Stimulated activated CD4-positive, alpha-beta T cell treated with anti-CD3 and anti-CD28 coated beads, Interleukin-4, amount 100 ng/mL, for 1 hour (primary cell): ENCODE measurements at places on chromosomes 1 and 21.
A peak's percentile ranks its signal among the peaks of the same experiment; 100 is the strongest.

DNA sequence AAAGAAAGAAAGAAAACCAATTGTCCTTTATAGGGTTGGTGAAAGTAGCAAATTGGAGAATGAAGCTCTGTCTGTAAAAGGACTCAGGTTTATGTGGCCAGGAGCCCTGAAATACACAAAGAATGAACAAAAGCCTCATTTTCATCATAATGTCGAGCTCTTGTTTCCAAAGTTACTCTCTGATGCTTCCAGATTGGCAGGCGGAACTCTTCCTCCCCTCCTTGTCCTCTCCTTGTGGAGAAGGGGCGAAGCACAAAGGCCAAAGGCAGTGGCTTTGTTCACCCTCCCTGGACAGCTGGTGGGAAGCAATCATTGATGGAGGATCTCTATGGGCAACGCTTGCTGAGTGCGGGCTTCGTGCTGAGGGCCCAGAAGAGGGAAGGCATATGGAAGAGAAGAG is 5.6 kb downstream of the CA6 start:
- no peak for DNase-seq

DNA sequence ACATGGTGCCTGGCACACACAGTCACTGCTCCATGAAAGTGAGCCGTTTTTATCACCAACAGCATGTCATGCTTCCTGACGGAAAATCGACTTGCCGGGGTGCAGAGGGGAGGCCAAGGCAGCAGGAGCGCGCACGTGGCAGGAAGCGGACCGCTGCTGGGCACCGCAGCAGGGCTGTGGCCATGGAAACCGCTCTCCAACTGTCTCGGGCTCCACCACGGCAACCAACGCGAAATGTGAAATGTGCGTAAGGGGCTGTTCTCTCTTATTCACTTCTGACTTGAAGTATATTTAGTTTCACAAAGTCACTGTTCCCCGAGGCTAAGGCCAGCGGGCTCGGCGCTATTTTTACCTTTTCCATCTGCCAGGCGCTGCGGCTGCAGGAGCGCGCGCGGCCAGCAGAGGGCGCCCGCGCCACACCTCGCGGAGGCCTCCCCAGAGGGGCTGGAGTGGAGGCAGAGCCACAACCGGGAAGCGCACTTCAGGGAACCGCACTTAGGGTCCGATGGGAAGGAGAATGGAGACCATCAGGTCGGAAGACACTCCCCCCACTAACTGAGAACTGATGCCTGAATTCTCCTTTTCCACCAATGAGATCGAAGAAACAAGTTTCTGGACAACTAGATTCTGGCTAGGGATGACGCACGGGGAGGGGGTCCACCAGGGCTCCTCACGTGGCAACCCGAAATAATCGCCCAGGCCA is 19.7 kb downstream of the RCC2 start:
- peak; percentile 73 for DNase-seq

GRCh38 chr1:3530926-3531818 is 76.7 kb downstream of the ARHGEF16 start:
- peak; percentile 73 for DNase-seq

GRCh38 chr1:200558866-200559459 is 61.6 kb downstream of the KIF14 start:
- DNase-seq = no peak

DNA sequence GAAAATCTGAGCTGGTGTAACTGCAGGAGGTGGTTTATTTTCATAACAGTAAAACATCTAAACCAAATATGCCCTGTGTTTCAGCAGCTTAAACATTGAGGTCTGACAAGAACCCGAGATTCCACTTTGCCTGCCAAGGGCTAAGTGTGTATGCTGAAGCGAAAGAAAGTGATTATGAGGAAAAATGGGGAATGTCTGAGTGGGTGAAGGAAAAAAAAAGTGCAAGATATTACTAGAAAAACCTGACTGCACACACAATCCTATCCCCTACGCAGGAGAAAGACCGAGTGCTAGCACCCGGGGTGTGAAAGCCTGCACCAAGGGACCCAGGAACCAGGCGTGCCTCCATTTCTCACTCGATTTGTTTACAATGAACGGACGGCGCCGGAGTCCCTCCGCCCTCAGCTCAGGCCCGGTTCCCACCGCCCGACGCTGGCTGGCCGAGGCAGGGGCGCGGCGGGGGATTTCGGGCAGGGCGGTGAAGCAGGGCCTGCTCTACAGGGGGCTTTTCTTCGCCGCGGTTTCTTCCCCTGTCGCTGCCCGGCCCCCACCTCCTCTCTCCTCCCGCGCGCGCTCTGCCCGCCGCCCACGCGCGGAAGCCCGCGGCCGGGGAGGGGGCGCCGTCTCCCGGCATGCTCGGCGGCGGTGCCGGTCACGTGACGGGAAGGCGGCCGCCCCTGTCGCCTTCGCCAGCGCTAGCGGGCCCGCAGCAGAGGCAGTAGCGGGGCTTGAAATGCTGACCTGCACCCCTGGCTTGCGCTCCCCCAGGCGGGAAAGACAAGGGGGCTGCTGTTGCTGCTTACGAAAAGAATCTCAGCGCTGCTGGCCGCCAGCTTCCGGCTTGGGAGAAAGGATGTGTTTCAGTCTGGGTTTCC is 35.9 kb downstream of the ITPKB start:
- peak; percentile 86 for DNase-seq

DNA sequence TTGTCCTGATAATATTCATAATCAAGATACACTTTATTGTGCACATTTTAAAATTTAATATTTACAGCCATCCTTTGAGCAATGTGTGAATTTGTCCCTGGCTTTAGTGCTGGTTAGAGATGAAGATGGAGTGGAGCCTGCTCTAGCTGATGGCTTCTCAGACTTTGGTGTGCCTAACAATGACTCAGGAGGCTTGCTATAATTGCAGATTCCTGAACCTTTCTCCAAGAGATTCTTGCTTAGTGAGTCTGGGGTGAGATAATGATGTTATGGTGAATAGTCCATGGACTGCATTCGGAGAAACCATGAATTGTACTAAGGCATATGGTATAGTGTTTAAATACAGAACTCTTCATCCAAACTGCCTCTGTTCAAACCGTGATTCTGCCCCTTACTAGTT is 307.1 kb downstream of the PAPPA2 start:
- no peak for DNase-seq

- no peak for DNase-seq
Observed at GRCh38 chr1:221781102-221781755, 39.3 kb upstream of the DUSP10 start.

DNA sequence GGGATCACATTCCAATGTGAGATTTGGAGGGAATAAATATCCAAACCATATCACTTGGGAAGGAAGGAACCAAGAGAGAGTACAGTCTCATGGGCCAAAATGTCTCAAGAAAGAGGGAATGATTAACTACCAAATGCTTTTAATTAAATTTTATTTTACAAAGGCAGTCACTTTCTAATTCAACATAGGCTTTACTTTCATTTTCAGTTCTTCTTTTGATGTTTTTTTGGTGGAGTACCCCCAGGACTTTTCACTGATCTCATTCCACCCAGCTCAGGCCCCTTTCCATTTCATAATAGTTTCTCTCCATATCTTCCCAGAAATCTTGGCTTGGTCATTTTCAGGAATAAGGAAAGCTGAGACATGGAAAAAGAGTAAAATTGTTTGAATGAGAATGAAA is 5.1 kb upstream of the SLAMF7 start:
- no peak for DNase-seq

DNA sequence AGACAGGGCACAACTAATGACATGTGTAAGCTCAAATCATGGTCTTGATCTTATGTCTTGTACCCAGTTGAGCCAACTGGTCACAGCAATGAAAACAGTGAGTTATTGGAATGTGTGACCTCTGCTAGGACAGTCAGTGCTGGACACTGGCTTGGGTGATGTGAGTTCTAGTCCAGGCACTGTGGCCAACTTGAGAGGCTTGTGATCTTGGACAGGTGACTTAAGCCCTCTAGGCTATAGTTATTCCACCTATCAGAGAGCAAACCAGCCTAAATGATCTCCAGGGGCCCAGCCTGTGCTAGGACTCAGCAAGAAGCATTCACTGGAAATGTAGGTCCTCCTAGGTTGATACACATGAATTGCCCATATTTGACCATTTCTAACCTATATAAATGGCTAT is 1.1 kb downstream of the KCNE2 start:
- DNase-seq = no peak

DNA sequence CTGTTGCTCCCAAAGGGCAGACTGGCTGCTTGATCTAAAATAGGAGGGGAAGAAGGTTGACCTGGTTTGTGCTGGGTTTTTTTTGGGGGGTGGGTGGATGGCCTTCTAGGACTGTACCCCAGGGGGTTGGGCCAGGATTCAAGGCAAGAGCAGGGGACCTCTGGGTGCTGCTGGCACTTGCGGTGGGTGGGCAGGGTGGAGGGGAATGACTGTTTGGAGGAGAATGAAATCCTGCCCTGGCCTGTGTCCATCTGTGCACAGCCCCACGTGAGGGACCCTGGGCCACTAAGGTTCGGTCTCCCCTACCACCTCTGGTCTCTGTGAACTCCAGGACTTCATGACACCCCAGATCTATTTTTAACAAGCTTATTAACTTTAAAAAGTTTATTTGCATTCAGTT is 414.2 kb downstream of the PTPRU start:
- DNase-seq = no peak

DNA sequence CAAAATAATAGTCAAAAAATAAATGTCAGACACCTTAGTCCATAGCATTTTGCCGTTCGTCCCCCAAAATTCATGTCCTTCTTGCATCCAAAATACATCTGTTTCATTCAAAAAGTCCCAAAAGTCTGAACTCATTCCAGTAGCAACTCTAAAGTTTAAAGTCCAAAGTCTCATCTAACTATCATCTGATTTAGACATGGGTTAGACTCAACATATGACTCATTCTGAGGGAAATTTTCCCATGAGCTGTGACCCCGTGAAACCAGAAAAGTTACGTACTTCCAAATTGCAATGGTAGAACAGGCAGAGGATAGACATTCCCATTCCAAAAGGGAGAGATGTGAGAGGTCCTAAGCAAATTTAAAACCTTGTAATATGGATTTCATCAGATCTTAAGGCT is 48.6 kb upstream of the CACHD1 start:
- DNase-seq = no peak

- DNase-seq = no peak
Observed at GRCh38 chr1:85387781-85388180, 77.2 kb downstream of the DDAH1 start.

DNA sequence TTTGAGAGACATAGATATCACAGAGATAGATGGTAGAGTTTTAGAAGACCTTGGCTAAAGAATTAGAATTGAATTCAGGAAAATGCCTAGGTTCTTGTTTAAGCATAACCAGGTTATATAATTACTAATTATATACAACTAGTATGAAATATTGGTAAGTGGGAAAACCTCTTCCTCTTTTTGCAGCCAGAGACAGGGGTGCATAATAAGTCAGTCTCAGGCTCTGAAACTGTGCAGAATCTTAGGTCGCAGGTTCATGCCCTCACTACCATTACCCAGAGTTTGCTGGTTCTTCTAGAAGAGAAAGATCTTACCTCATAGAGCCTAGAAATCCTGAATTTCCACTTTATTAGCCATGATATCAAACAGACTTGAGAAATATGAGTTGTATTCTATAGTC is 183.3 kb downstream of the NEK7 start:
- no peak for DNase-seq

DNA sequence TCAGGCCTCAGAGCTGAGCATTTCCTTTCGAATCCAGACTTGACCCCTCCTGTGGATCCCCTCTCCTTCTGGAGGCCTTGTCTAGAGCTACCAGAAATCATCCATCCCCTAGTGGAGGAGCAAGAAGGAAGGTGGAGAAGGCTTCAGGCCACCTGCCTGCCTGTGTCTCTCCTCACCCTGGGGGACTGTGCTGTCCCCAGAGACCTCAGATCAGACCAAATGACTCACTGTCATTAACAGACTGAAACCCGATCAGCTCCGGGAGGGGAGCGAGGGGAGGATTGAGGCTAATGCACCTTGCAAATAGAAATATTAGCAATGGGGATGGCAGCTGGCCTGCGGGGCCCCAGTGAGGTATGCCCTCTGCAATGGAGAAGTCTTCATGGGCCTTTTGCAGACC is 2.1 kb downstream of the MYBPH start:
- no peak for DNase-seq

DNA sequence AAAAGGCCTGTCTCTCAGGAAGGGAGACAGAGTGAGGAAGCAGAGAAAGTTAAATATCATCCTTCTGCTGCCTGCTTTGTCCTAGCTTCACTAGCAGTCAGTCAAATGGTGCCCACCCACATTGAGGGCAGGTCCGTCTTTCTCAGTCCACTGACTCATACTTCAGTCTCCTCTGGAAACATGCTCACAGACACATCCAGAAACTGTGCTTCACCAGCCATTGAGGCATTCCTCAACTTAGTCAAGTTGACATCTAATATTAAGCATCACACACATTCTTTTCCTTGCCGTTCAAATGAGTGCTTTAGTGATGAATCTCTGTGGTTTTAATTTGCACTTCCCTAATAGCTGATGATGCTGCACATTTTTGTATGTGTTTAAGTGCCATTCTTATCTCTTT is 777.8 kb upstream of the PRMT6 start:
- DNase-seq = no peak

GRCh38 chr1:229758101-229759036 is 132.3 kb downstream of the URB2 start:
- no peak for DNase-seq

- DNase-seq = no peak
Observed at GRCh38 chr1:60036856-60037460, 36.6 kb downstream of the C1orf87 start.

GRCh38 chr1:150178548-150178947 is 28.8 kb downstream of the PLEKHO1 start:
- DNase-seq = no peak

DNA sequence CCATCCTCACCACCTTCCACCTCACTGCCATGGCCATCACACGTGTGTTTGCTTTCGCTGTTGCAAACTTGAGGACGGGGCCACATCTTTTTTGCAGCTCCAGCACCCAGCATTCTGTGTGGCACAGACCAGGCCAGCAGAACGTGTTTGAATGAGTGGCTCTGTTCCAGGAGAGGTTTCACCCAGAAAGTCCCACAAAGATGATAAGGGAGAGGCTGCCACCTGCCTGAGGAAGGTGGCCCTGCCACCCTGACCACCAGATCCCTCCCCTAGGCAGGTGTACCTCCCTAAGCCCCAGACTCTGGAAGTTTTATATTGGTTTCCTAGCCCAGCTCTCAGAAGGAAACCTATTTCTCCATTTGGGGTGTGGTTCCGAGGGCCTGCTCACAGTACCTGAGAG is 252.1 kb downstream of the KAZN start:
- DNase-seq = no peak

GRCh38 chr1:56837244-56837939 is 17.2 kb upstream of the C8A start:
- DNase-seq = no peak
